ENCODE measurements at places on chromosomes 6 and 20.

GRCh38 chr20:48571949-48572847 lies 255.6 kb downstream of the PREX1 start:
- DNase-seq: no peak

- DNase-seq: no peak
Observed at GRCh38 chr6:69894578-69895347, 28.4 kb downstream of the COL19A1 start.

- no peak for DNase-seq
Observed at GRCh38 chr20:20031790-20032189, 14.6 kb downstream of the NAA20 start.

DNA sequence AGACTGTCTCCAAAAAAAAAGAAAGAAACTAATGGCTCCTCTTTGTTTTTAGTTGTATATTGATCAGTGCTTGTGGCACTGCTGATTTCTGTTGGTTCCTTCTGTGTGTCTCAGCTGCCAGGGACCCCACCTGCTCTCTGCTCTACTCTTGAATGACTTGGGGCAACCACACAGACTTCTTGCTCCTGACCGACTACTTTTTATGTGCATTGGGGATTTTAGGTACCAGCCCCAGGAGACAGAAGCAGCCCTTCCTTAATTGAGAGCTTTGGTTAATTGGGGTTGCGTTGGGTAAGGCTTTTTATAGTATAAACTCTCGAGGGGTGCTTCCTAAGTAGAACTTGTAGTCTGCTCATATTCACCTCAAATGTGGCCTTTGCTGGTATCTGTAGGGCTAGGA lies 6.9 kb downstream of the STK35 start:
- no peak for DNase-seq
